ENCODE measurements at places on chromosomes 1 and 21.

GRCh38 chr1:201127755-201128455 lies 921 bp upstream of the ASCL5 start:
- DNase-seq, result no peak

- no peak for DNase-seq
Measured at GRCh38 chr1:156416993-156417392, 48.0 kb downstream of the RHBG start.

GRCh38 chr1:180560868-180561600 lies 2.3 kb downstream of the OVAAL start:
- no peak for DNase-seq

GRCh38 chr1:175217721-175218531 lies 25.4 kb upstream of the KIAA0040 start:
- no peak for DNase-seq

DNA sequence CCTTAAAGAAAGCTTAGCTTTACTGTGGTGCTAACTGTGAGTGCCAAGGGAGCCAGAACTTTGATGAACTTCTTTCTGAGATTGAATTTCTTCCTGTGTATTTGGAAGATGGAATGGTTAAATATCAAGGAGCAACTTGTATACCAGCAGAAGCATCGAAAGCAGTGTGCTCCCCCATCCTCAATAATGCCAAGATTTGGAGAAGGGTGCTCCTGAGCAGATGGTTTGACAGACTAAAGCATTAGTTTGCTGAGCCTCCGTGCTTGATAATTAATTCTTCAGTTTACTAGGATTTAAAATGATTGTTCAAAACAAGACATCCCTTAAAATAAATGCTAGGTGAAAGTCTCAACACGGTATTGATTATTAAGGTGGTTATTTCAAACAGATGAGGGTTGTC lies 42.4 kb upstream of the AKT3 start:
- DNase-seq, result no peak

- no peak for DNase-seq
Measured at GRCh38 chr1:53678938-53679825, 59.8 kb downstream of the GLIS1 start.

DNA sequence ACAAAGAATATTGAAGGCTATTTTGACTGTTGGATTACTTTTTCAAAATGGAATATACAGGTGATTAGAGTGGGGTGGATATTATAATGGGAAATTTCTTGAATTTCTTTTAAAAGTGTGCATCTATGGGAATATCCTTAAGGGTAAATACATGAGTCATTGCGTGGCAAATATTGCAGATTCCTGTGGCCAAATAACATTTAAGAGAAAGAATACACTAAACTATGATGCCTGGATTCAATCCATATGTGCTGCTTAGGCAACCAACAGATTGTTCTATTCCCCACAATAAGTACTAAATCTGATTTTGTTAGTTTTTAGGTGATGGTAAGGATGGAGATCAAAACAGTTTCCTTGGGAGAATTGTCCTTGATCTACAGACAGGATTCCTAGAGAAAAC lies 119.5 kb downstream of the HMCN1 start:
- DNase-seq, result no peak

DNA sequence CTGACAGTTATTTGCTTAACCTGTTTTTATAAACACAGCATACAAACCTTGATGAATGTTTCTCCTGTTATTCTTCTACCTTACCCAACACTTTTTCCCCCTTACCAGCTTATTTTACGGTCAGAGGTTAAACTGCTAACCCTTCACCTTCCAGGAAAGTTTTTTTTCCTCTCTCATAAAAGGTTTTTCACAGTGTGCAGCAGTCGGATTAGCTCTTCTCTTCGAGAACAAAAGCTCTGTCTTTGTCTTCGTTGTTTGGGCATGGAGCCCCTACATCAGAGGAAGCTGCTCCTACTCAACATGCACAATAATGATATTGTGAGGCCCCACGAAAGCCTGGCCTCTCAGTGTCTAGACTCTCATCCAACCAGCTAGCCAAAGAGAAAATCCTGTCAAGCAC lies 42.0 kb downstream of the DENND1B start:
- no peak for DNase-seq

- DNase-seq, result no peak
Measured at GRCh38 chr1:201906336-201906735, 17.6 kb downstream of the SHISA4 start.

DNA sequence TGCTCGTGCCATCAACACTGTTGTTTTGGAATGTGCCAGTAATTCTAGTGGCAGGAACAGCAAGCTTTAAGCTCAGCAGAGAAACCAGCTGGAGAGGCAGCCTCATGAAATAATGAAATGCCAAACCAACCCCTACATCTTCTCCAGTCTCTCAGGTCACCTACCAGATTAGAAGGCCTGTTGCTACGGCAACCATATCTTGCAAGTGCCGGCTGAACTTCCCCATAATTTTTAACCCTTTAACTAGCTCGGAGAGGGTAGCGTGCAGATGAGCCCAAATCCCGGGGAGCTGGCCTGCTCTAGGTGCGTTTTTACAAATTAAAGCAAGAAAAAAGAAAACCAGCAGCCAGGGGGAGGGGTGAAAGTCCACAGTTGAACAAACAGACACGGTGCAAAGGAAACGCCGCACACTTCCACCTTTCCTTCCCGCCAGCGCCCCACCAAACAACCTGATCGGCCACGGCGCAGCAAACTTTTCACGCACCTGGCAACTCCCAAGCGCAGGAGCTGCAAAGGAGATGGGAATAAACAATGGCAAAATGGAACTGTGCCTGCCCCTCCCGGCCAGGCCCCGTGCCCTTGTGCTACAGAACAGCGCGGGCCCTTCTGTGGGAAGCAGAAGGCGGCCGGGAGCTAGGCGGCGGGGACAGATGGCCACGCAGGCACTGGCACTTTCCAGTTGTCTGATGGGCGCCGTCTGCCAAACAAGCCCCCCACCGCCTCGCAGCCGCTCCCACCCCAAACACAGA lies 50.1 kb downstream of the SSBP3 start:
- no peak for DNase-seq

DNA sequence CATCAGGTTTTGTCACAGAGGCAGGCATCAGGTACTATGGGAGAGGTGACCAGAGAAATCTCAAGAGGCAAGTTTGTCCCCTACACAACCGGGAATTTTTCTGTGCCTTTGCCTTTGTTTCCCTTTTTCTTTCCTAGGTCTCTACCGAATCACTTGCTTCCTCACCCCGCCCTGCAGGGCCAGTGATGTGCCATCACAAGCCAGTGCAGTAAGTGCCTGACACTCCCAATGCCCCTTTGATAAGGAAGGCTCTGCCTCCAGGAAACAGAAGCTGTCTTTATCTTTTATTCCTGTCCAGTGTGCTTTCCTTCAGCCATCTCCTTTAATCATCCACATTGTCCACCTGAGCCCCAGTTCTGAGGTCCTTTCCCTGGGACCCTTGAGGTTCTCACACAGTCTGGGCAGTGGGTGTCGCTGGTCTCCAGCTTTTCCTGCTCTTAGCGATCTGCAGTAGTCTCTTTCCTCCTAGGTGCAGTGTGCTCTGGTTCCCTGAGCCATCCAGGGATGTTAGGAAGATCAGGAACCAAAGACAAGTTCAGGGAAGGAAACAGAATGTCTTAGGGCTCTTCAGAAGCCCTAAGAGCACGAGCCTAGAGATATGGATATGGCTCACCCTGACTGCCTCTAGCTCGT lies 36.6 kb downstream of the GJA5 start:
- DNase-seq, result no peak

GRCh38 chr1:32860566-32860965 lies 10.1 kb downstream of the FNDC5 start:
- DNase-seq, result no peak

GRCh38 chr21:26739189-26739588 lies 106.0 kb downstream of the ADAMTS1 start:
- no peak for DNase-seq

GRCh38 chr1:35561297-35561971 lies 3.8 kb downstream of the NCDN start:
- no peak for DNase-seq

- DNase-seq, result no peak
Measured at GRCh38 chr21:34661848-34662247, 6.9 kb upstream of the CLIC6 start.

DNA sequence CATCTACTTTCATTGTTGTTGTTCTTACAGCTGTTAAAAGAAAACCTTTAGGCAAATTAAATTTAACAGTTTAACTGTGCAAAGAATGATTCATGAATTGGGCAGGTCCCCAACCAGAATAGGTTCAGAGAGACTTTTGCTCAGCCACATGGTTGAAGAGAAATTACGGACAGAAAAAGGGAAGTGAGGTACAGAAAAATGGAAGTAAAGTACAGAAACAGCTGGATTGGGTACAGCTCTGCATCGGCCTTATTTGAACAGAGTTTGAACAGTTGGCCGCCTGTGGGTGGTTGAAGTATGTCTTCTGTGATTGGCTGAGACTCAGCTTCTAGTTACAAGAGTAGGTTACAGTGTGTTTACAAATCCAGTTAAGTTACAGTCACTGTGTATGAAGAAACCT lies 210.1 kb downstream of the FGGY start:
- DNase-seq, result no peak

DNA sequence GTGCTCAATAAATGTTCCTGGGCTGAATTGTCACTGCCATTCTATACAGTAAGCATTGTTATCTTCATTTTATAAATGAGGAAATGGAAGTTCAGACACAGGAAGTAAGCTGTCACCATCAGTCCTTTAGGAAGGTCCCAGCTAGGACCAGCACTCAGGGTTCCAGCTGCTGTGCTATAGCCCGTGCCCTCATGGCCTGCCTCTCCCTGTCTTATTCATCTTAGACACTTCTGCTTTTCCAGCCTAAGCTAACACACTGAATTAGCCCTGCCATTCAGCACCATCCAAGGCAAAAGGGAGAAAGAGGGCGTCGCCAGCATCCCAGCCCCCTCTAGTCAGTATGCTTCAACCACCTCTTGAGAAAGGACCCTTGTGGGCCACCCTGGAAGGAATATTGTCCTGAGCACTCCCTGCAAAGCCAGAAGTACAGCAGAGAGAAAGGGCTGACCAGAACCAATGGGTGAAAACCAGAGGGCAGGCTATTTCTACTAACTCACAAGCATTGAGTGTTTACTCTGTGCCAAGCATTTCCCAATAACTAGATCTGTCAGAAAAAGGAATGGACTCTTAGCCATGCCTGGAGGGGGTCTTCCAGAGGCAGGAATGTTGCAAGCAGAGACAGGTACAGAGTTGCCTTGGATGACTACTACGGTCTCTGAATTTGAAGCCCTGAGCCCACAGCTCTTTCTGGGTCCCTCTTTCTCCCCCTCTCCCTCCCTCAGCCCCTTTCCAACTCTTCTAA lies 77.9 kb upstream of the NFIA start:
- DNase-seq, result no peak

DNA sequence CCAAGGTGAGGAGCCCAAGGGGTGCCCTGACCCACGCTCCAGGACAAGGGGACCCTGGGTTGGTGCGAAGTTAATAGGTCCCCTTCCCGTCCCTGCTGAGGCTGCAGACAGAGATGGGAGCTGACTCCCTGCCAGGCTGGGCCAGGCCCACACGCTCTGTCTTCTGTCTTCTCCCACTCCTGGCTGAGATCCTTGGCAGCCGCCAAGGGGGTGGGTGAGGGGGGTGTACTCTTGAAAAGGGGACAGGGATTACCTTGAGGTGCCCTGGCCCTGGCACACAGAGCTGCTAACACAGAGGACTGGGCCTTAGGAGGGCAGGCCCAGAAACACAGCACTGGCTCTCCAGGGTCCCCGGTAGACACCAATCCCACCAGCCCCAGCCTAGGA lies 11.0 kb upstream of the CTRC start:
- DNase-seq, result no peak

DNA sequence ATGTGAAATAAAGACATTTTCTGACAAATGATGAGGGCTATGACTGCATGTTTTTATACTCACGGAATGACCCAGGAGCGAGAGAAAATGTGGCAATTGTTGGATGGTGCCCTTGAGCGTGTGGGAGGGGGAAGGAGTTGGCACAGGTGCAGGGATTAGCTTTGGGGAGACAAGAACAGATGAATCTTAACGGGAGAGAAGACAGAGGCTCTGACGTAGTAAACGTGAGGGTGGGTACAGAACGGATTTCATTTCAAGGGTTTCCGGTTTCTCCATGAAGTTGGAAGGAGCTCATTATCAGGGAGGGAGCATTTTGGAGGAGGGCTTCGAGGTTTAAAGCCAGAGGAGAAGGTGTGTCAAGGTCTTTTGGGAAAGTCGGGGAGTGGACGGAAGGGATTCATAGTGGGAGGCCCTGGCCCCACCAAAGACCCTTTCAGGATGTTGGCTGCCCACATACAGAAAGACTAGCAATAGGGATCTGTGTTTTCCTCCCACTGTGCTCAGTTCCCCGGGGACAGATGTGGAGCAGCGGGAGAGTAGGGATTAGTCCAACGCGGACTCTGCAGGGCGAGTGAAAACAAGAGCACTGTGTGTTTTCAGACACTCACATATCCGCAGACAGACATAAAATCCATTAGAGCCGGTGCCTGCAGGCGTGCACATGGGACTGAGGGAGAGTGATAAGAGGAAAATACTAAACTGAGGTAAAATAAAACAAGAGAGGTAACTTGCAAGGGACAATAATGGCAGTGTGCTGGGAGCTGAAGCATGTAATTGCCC lies 584.1 kb downstream of the AJAP1 start:
- DNase-seq, result no peak

- no peak for DNase-seq
Measured at GRCh38 chr21:38148046-38148445, 108.7 kb upstream of the KCNJ15 start.

DNA sequence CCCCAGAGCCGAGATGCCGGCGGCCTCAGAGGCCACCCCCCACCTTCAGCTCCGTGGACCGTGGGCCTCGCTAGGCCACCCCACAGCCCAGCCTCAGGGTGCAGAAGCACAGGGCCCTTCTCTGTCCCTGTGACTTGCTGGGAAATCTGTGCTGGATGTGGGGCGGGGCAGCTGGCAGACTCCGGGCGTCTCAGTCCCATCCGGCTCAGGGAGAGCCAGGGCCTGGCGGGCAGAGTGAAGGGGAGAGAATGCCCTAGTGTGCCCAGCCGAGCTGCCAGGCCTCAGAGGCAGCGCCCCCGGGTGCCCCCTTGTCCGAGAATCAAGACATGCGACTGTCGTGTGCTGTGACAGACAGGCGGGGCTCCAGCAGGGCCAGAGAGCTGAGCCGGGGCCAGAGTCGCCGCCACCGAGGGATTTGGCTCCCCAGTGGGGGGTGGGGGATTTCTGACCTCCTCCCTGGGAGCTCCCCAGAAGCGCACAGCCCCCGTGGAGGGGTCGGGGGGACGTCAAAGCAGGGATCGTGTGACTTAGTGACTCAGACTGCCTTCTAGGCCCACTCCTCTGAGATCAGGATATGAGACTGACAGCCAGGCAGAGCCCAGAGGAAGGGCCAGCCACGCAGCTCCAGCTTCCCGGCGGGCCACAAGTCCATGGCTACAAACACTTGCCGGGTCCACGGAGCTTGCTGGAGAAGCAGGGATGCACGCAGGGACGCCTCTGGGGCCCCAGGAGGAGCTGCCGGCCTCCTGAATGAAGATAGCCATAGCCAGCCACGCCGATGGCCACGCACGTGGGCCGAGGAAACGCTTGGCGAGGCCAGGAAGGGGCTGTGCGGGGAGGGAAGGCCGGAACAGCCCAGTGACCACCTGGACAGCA lies 11.9 kb downstream of the COL6A1 start:
- no peak for DNase-seq
